Left colon (tissue), 2 donors: ENCODE measurements at places on chromosomes 5 and 9. TPM values are rescaled to one million over a fixed set of nuclear protein-coding genes. Genes with fewer than 3 reads are reported as not detected.
A peak's percentile ranks its signal among the peaks of the same experiment; 100 is the strongest.

DNA sequence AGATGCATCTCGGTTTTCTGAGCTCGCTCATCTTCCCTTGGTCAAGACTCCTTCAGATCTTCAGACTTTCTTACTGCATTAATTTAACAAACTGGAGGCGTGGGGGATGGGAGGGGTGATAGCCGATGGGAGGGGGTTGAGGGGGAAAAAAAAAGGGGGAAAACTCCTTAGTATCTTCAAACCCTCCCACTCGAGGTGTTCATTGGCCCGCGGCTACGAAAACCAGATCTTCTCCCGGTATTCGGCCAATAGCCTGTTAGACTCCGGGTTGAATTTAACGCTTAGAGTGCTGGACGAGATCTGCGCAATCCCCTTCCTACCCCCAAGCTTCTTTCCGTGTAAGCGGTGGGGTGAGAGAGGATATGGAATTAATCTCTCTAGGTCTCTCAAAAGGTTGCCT lies 689 bp upstream of the GLRA1 start:
- DNase-seq: no peak

DNA sequence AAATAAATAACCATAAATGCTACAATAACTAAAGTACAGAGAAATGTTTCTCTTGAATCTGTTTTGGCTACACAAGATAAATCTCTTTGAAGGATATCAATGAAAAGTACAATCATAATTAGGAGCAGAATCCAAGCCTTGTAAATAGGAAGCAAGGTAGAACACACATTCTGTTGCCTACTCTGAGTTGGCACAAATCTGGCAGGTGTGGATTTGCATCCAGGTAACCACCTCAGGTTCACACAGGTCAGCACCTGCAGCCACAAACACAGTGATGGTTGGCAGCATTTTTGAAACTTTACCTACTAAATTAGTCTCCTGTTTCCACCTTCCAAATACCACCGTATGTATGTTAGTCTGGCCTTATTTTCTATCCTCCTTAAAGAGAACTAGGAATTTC lies 105.3 kb upstream of the PIK3R1 start:
- DNase-seq: no peak

- DNase-seq: no peak
Observed at GRCh38 chr5:33343676-33344327, 97.0 kb upstream of the TARS1 start.

ACSL6 gene
- 0.59 TPM for total RNA-seq

DNA sequence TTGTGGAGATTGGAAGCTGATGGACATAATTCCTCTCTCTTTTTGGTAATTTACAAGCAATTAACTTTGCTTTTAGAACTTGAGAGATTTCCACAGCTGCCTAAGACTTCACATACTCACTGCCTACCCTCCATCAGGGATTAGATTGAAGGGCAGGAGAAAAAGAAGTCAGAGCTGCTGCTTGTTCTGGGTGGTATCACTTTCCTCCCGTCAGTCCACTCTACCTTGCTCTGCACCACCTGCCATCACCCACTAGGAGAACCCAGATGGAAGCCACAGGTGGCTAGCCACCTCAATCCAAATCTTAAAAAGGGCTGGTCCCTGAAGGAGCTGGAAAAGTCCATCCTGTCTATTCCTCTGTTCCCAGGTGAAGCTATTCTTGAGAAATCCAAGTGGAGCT lies 10.5 kb downstream of the IRF1 start:
- no peak for DNase-seq

DNA sequence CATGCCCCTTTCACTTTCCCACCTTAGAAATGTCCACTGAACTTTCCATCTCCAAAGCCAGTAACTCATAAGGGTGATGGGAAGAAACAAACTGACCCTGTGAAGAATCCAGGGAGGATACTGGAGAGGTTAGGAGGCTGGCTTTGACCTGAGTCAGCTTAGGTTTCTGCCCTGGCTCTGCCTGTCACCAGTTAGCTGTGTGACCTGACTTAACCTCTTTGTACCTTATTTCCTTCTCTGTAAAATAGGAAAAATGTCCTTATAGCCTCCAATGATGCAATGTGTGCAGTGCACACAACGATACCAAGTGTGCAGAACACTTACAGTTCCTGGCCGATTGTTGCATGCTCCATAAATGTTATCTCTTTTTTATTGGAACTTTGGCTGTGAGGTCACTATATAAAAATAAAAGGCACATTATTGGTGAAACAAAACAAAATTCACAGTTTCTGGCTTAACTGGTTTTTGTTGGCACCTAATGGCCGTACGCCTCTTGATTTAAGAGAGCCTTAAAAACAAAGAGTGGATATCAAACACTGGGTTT lies 37.8 kb downstream of the GABRP start:
- DNase-seq: peak; percentile 25

FBP1 gene
- 53.4 TPM for total RNA-seq

DNA sequence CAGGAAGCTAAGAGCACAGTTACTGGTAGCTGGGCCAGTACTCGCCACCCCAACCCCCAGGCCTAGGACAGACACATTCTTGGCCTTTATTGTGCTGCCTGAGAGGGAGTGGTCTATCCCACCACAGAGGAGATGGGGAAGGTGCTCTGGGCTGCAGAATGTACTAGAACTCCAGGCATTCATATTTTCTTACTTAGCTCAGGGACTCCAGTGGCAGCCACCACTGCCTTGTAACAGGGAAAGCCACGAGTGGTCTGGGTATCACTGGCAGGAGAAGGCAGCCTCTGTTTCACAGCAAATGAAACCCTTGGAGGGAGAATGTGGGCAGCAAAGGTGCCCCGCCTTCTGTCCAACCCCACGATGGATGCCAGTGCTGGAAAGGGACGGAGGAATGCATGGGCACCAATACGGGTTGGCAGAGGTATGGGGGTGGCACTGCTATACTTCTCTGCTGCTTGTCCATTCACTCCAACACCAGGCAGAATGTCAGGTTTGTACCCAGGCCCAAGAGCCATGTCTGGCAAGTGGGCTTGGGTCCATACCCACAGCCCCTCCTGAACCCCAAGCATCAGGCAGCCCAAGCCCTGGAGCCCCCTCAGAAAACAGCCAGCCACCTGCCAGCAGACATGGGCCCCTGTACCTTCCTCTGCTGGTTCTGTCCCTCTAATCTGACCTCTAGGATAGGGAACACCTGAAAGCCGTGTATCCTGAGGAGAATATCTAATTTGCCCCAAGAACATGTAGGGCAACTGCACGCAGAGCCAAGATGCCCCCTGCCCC lies 4.6 kb downstream of the SEPTIN8 start:
- no peak for DNase-seq

DNA sequence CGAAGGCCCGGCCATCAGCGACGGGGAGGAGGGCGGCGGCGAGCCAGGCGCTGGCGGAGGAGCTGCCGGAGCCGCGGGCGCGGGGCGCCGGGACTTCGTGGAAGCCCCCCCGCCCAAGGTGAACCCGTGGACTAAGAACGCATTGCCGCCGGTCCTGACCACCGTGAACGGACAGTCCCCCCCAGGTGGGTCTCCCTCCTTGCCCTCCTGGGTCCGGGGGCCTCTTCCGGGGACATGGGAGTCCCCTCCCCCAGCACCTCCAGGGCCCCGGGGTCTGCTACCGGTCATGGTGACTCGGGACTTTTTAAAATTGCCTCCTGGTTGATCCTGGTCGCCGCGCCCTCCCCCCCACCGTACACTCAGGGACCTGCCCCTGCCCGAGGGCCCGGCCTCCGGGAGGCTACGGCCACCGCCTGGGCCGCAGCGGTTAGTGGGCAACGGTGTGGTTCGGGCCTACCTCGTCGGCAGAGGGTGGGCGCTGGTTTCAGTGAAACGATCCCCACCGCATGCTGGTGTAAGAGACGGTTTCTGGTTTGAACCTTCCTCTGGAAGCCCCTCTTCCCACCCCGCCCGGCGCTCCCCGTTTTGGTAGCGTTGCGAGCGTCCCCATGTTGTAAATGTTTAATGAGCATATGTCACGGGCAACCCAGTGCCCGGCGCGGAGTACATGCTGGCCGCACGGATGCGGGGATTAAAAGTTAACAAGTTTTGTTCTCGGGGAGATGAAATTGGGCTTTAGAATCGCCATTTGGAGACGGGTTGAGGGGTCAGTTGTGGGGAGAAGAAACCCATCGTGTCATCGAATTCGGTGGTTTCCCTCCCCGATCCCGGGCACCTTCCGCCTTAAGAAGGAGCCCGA lies 1.1 kb downstream of the LARP1 start:
- peak; percentile 72 for DNase-seq
